Germinal center (tissue), 1 donor: ENCODE measurements at places on chromosomes 3 and 15.

DNA sequence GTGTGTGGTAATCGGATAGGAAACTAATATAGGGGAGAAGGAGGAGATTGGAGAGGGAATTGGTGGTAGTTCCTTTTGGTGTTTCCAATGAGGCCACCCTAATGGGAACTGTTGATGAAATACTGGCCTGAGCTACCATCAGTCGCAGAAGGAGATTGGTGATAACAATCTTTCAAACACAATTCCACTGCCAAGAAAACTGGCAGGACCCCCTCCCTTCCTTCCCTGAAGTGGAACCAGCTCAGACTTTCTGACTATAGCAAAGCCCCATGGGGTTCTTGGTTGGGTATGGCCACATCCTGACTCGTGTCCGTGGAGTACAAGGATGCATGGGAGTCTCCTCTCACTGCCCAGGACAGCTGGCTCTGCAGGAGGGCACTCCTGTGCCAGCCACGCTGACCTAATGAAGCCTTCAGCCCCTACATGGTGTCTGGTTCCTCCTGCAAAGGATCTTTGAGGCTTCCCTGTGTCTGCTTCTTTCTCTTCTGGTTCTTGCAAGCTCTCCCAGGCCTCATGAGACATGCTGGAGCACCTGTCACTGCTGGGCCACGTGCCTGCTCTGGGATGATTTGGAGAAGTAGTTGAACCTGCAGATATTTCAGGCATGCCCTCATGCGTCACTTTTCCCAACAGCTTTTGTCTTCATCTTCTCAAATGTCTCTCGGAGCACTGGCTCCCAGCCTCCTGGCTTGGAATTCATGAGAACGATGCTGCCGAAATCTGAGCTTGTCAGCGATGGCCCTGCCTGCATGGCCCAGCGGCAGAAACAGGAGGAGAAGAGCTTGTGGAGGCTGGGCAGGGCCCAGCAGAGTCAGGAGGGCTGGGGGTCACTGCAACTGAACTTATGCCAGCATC, 90.0 kb upstream of the ADPGK start:
- DNase-seq, result no peak

DNA sequence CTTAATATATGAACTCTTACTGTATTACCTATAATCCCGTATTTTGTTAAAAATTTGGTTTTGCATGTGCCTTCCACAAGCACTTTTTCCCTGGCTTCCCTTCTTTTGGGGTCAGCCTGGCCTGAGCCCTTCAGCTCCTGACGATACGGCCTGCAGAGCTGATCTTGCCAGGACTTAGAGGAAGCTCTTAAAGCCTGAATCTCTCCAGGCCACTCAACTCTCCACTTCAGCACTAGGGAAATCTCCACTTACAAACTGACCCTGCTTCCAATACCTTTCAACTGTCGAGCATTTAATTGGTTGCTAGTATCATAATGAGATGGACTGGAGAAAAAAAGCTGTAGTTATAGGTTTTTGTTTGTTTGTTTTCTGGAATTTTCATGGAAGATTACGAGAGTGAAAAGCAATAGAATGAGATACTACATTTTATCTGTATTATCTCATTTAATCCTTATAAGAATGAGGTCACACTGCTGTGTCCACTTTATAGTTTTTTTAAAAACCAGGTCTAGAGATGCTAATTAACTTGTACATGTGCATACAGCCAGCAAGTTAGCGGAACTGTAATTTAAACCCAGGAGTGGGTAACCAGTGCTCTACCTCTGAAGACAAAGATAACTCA, 54.8 kb downstream of the ZBTB38 start:
- DNase-seq, result no peak

DNA sequence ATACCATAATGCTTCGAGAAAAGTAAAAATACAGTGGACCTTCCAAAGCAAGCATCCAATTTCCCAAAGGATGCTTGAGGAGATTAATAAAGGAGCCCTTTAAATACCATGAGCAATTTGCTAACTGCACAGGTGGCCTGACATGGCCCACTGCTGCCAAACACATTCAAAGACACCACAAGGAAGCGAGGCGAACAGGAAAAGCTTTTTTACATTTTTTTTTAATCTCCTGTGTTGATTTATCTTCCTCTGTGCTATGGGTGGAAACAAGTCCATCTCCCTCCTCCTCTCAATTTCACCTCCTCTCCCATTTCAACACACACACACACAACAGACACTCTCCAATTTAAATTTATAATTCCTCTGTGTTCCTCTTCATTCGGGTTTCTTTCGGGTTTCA, 243.4 kb downstream of the IGSF11 start:
- no peak for DNase-seq

GRCh38 chr3:120203016-120203415, 82.0 kb downstream of the GPR156 start:
- DNase-seq, result no peak

GRCh38 chr3:71509066-71509465, 74.5 kb downstream of the FOXP1 start:
- no peak for DNase-seq

DNA sequence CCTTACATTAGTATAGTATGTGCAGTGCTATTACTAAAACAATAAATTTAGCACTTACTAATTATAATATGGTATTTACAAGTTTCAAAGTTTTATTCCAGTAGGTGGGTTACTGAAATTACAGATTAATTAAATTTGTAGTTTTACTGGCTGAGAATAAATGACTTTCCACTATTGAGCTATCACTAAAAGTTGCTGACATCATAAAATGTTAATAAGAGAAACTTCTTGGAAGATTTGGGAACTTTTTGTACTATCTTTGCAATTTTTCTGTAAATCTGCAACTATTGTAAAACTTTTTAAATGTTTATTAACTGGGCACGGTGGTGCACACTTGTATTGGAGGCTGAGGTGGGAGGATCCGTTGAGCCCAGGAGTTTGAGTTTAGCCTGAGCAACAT, 247.7 kb downstream of the UBE2E2 start:
- DNase-seq, result no peak

DNA sequence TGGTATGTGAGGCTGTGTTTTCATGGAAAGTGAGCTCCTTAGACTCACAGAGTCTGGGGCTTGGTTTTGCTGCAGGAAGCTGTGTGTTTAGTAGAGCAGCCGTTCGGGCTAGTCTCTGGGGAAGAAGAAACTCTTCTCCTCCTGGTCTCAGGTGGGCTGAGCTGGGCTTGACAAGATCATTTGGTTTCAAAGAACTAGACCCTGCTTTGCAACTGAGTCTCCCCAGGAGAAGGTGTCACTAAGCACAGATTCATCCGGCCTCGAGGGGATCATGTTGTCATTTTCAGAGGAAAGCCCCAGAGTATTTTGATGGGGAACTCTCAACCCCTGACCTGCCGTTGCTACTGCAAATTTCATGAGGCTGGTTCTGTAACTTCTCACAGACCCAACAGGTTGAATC, 188.5 kb downstream of the FAM43A start:
- DNase-seq, result no peak

DNA sequence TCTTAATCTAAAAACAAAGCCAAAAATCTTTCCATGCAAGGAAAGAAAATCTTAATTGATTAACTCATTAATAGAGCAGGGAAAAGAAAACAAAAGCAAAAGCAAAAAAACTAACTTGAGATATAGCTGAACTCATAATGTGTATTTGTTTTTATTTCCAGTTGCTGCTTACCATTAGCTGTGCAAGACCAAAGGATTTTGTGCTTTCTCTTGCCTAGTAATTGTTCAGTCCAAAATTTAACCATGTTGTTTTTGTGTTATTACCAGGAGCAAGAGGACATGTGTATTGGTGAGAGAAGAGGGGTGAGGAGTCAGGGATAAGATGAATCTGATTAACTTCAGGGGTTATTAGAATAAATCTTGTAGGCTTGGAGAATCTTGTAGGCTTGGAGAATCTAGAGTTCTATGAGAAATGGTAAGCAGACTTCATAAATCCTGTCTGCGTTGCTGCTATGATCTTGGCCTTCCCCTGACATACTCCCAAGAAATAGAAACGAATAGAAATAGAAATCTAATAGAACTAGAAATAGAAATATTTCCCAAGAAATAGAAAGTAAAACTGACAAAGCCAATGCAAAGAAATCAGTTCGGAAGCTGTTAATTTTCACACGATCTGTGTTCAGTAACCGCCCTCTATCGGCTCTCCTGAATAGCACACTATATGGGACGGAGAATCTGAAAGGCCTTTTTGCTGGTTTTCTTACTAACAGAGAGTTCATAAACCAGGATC, 72.6 kb upstream of the TNFSF10 start:
- peak; percentile 65 for DNase-seq

DNA sequence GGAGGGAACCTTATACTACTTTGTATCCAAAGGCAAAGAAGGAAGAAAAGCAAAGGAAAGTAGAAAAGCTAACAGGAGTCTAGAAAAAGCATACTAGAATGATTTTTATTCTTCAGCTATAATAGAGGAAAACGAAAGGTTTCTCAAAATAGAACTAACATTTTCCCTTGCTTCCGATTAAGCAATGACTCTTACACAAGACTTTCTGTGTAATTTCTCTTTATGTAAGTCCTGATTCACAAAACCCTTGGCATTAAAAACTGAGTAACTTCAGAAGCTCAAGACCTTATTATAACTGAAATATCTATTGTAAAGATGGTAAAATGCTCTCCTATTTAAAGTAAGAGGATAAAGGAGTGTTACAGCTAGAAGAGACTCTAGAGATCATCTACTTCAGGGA, 97.4 kb downstream of the DTWD1 start:
- no peak for DNase-seq

- DNase-seq, result no peak
Measured at GRCh38 chr15:85785887-85786780, 8.6 kb downstream of the KLHL25 start.

- no peak for DNase-seq
Measured at GRCh38 chr3:160170409-160171370, 54.5 kb upstream of the C3orf80 start.

DNA sequence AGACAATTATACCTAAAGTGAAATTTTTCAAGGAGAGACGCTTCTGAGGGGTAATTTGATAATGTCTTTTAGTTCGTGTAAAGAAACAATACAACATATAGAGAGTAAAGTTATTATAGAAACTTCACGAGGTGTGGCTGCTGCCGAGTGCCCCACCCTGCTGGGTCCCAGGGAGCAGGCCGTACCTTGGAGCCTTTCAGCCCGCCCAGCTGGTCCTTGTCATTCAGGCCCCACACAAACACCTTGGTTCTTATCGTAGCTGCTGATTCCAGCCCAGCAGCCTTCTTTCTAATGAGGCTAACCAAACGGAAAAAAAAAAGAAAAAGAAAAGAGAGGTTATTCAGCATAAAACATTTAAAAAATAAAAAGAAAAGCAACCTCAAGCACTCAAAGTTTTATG, 83.1 kb upstream of the OCA2 start:
- DNase-seq, result no peak

GRCh38 chr3:47000198-47000815, 20.8 kb downstream of the NBEAL2 start:
- DNase-seq, result no peak

- peak; percentile 59 for DNase-seq
Measured at GRCh38 chr3:107323723-107324122, 53.5 kb upstream of the CCDC54 start.

DNA sequence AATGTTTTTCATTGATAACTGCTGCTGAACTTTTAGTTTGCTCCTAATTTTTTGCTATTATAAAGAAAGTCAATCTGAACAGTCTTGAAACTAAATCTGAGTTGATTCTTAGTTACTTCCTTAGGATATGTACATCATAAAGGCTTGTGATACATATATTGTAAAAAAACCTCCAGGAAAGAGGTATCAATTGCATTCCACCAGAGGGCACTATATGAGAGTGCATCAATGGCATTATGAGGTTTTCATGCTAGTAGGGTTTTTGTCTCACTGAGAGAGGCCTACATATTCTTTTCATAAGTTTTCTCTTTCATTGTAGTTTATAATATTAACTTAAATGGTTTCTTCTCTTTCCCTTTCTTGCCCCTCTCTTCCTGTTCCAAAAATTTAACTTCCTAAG, 46.9 kb downstream of the PIK3R4 start:
- peak; percentile 22 for DNase-seq

DNA sequence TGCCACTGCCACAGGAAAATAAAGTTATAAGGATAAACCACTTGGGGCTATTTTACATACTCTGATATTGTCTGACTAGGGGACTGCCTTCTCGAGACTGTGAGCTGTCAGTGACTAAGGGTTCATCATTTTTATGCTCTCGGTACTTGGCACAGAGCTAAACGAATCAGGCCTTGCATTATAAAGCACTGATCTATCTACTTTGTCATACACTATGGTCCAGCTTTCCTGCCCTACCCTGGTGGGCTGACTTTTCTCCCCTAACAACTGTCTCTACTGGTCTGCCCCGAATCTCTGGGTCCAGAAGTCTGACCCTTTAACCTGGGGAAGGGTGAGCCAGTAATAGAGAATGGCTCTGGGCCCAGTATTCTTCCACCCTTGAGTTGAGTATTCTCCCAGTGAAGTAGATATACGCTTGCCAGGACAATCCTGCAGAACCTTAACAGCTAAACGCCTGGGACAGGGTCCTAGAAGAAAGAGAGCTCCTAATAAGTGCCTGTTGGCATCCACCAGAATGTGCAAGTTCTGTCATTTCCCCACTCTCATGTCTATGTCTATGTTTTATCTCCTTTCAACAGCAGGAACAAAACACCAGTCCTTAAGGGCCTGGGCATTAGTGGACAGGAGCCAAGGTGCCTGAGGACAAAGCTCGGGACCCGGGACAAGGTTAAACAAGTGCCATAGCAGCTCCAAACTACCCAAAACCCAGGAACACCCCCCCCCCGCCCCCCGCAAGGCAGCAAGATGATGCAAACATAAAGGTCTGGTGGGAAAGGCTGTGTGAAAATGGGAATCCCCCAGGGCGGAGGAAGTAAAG, 1.2 kb downstream of the LARP6 start:
- no peak for DNase-seq

DNA sequence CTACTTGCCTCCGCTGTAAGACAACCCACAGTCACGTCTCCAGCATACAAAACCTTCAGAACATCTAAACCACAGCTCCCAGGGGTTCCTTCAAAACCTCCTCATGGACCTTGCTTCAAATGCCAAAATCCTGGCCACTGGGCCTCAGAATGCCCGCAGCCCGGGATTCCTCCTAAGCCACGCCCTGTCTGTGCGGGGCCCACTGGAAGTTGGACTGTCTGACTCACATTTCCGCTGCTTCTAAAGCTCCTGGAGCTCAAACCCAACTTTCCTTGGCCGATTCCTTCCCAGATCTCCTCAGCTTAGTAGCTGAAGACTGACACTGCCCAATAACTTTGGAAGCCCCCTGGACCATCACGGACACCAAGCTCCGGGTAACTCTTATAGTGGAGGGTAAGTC, 17.9 kb upstream of the OR5H6 start:
- DNase-seq, result no peak

DNA sequence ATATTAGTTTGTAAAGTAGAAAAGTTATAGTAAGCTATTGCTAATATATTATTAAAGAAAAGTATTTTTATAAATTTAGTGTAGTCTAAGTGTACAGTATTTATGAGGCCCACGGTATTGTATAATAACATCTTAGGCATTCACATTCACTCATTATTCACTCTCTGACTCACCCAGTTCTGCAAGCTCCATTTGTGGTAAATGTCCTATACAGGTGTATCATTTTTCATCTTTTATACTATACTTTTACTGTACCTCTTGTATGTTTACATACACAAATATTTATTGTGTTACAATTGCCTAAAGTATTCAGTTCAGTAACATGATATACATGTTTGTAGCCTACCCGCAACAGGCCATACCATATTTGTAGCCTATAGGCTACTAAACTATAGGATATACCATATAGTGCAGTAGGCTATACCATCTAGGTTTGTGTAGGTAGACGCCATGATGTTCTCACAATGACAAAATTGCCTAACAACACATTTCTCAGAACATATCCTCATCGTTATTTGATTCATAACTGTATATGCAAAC, 246.8 kb upstream of the ALCAM start:
- no peak for DNase-seq

GRCh38 chr3:50850639-50851511, 176.1 kb downstream of the DOCK3 start:
- DNase-seq, result no peak
